ENCODE measurements at places on chromosomes 2 and 18.
A peak's percentile ranks its signal among the peaks of the same experiment; 100 is the strongest.

GRCh38 chr2:58502931-58503330 lies 261.8 kb upstream of the FANCL start:
- no peak for DNase-seq

DNA sequence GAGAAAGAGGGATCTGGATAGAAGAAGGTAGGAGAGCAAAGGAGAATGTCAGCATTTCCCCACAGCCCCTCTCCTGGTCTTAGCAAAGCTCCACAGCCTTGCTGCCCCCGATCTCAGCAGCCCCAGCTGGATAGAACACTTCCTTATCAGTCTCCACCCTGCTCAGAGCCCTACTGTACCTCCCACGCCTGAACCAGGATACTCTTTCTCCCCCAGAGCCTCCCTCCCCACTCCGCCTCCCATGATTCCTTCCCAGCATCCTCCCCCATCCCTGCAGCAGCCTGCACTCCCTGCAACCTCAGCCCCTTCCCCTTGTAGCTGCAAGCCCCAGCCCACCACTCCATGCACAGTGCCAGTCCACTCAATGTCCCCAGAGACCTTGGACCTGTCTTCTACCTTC lies 25.8 kb downstream of the PLB1 start:
- DNase-seq: no peak

- DNase-seq: no peak
Observed at GRCh38 chr2:134029418-134029817, 224.5 kb upstream of the MGAT5 start.

GRCh38 chr2:150156415-150156814 lies 331.1 kb downstream of the RND3 start:
- no peak for DNase-seq

DNA sequence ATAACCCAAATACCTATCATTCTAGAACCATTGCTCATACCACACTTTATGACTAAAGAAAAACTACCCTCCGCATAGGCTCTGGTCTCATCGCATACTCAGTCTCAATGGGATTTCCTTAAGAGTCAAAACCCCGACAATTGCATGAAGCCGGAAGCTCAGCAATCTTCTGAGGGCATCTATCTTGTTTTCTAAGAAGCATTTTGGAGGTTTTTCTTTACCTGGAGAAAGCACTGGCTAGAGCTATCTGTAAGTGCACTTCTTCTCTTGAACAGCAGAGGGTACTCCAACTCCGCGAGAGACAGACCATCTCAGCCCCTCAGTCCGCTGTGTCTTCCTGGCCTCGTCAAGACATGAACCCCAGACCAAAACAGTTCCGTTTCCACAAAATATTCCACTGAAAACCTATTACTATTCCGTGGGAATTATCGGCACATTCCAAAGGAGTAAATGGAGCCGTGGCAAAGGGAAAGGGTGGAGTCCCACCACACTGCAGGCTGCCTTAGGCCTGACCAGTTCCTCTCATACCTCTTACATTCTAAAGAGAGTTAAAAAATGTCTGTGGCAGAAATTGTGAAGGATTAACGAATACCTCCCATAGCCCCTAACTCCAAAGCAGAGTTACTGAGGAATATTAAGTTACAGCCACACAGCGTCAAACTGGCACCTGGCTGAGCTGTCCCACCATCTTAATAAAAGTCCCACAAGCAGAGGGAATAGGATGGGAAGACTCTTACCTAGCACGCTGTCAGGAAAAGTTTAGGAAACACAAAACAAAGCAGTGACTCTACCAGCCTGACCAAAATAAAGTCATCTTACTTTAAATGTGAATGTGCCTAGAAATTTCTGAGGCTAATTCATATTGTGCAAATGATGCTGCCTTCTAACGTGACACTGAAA lies 325.6 kb upstream of the VRK2 start:
- no peak for DNase-seq

DNA sequence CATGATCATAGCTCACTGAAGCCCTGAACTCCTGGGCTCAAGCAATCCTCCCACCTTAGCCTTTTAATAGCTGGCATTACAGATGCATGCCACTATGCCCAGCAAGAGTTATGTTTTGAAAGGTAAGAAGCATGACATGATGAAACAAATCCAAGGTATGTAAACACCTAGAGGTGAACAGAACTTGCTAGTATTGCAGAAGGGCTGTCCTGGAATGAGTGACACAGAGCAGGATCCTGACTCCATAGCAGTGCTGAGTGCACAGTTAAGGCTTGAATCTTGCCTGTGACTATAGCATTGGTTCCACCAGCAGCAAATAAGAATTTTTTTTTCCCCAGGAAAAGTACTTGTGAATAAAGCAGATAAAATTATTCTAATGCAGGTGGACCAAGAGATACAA lies 309.5 kb downstream of the PIK3C3 start:
- DNase-seq: no peak

DNA sequence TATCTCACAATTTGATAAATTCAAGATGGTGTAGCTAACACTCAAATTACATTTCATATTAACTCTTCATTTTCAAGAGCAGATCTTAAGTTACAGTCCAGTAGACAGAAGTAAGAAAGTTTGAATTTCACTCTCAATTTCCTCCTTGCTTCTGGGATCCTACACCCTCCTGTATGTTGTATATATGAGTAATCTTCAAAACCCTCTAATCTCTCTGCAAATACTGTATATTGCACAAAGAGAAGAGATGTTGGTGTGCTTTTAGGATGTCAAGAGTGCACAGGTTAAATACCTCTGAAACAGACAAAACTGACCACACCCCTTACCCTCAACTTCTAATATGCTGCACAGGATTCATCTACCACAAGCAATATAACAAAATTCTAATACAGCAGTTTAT lies 6.7 kb downstream of the CHST9 start:
- no peak for DNase-seq

- no peak for DNase-seq
Observed at GRCh38 chr2:3451169-3451568, 68.2 kb downstream of the ADI1 start.

- no peak for DNase-seq
Observed at GRCh38 chr2:23483791-23484190, 98.8 kb downstream of the KLHL29 start.

- no peak for DNase-seq
Observed at GRCh38 chr18:23972453-23972852, 42.1 kb upstream of the TTC39C start.

GRCh38 chr2:201151127-201151981 lies 31.6 kb upstream of the CASP10 start:
- DNase-seq: no peak

GRCh38 chr2:45653122-45653913 lies 1.8 kb downstream of the PRKCE start:
- no peak for DNase-seq

DNA sequence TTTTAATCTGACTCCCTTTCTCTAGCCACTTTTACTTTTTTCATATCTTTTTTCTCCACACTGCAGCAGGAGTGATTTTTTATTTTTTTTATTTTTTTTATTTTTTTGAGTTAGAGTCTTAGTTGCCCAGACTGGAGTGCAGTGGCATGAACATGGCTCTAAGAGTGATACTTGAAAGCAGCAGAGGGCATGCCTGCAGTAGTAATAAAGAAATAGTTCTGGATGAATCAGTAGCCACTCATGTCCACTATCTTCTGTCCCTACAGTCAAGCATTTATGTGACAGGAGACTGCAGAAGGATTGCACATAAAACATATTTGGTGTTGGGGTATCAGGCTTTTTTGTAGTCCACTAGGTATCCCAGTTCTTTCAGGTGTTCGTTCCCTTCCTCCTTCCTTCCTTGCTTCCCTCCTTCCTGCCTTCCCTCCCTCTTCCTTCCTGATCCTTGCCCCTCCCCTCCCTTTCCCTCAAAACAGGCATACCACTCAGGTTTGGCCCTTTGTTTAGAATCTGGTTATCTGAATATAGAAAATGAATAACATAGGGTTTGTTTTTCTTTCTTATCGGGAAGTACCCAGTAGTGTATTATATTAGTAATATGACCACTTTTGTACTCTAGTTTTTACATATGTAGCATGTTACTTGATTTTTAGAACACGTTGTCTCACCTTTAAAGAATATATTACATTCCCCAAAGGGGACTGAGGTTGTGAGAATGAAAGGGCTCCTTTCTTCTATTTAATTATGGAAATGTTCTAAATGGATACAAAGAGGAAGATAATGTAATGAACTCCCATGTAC lies 23.5 kb downstream of the MIB1 start:
- DNase-seq: no peak

GRCh38 chr18:42024131-42024530 lies 69.1 kb downstream of the PIK3C3 start:
- DNase-seq: no peak

GRCh38 chr2:25165992-25166875 lies 2.1 kb downstream of the POMC start:
- peak; percentile 25 for DNase-seq

- no peak for DNase-seq
Observed at GRCh38 chr2:150188177-150188576, 299.3 kb downstream of the RND3 start.

- DNase-seq: no peak
Observed at GRCh38 chr2:145752091-145752806, 1232.3 kb upstream of the ZEB2 start.

Measured in hematopoietic multipotent progenitor cell treated with erythropoietin and hydrocortisone succinate and interleukin-3 and kit ligand, for 17 days (in vitro differentiated cells).